ENCODE measurements at places on chromosomes 16 and 17.
A peak's percentile ranks its signal among the peaks of the same experiment; 100 is the strongest.

DNA sequence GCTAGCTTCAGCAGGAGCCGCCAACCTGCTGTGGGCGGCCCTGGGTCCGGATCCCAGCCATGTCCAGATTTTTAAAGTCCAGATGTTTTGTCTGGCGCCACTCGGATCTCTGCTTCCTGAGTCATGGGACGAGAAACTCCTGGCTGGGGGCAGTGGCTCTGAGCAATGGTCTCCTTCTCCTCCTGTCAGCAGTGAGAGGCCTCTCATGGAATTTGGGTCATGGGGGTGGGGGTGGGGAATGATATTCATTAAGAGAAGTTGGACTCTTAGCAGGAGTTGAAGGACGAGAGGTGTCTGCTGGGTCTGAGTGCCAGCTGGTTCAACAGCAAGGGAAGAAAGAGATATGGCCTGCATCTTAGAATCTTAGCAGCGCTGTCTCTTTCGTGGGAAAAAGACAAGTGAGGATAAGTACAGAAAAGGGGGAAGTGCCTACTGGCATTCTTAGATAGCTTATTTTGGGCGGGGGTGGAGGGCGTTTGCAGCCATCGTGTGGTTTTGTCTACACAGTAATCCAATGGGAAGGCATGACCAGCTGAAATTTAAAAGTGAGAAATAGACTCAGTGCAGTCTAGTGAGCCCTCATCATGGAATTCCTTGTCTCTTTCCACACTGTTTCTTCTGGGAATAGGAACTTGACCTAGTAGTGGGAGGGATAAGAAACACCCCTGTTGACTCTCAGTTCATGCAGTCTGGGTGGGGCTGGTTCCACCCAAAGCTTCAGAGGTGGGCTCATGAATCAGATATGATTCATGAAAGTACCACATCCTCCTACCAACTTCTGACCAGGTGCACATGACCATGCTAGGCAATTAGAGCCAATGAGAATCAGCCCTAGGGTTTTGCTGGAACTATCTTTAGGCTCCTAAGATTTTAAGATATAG, 80.5 kb downstream of the MYH13 start:
- no peak for DNase-seq

- DNase-seq: no peak
Measured at GRCh38 chr17:21140911-21141310, 14.1 kb downstream of the DHRS7B start.

DNA sequence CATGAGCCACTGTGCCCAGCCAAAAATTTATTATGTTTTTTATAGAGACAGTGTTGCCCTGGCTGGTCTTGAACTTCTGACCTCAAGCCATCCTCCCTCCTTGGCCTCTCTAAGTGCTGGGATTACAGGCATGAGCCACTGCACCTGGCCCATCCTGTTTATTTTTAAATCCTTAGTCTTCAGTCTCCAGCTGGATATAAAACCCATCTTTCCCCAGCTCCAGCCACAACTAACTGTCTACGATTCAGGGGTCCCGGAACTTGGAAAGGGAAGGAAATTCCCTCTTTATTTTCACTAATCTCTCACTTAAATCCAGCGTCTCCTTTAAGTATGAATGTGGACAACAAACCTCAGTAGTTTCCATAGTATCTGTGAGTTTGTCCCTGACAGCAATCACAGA, 62.2 kb downstream of the IQCK start:
- no peak for DNase-seq

- DNase-seq: peak; percentile 41
Measured at GRCh38 chr16:58201163-58201562, 3.3 kb upstream of the CSNK2A2 start.

GRCh38 chr17:30212750-30213149, 22.7 kb downstream of the SLC6A4 start:
- DNase-seq: no peak

- no peak for DNase-seq
Measured at GRCh38 chr17:61581611-61582349, 9.2 kb downstream of the NACA2 start.

DNA sequence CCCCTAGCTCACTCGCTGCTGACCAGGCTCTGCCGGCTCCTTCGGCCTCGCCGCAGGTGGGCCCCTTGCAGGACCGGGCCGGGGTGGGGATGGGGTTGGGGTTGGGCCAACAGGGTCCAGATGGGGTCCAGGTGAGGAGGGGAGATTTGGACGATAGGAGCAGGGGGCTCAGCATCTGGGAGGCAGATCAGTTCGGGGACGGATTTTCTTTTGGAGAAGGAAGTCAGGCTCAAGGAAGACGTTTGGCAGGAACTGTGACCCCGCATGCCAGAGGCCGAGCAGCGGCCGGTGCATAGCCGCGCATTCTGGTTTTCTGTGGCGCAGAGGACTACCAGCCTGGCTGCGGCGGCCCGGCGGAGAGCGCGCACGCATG, 845 bp upstream of the ALDOA start:
- no peak for DNase-seq

GRCh38 chr17:31857920-31858641, 963 bp downstream of the COPRS start:
- no peak for DNase-seq

DNA sequence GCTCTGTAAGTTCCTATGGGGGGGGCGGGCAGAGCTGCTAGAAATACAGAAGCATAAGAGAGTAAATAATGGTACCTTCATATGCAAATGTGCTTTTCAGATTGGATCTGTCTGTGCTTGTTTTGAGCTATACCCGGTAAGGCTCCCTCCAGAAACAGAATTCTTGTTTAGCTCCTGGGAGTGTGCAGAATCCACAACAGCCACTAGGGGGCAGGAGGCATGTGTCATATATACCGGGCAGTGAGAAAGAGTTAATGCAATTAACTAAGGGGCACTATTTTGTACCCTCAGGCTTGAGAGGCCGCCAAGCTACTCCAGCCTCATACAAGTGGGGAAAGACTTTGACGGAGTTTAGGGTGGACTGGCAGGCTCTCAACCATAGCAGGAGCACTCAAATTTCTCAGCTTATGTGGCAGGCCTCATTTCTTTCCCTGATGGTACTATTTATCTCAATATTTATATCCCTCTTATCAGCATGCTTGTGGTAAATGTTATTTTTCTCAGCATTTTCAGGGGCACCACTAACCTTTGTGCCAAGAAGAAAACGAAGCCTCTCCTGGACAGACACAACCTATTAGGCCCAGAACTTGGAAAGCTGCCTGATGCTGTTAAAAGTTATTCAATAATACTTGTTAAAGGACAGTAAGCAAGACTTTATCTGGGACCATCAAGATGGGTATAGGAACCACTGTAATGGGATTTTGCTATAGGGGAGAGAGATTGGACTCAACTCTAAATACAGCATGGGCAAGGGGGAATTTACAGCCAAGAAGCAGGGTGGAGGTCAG, 10.7 kb upstream of the CENPV start:
- DNase-seq: peak; percentile 78

DNA sequence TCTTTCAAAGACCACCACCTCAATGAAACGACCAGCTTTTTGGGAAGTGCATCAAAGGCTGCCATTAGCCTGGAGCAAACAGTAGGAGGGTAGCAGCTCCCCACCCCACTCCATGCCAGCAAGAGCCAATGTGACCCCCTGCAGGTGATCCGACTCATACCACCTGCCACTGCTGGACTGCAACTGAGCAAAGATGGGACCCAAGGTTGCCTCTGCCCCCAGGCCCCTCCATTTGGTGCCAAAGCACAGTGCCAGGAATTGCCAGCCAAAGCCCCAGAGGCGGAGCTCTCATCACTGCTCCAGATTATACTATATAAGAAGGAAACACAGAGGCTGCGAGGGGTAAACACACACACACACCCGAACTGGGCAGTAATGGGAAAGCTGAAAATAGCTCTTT, 8.3 kb downstream of the PITPNM3 start:
- no peak for DNase-seq

GRCh38 chr17:63265526-63265925, 180.6 kb downstream of the CYB561 start:
- no peak for DNase-seq

DNA sequence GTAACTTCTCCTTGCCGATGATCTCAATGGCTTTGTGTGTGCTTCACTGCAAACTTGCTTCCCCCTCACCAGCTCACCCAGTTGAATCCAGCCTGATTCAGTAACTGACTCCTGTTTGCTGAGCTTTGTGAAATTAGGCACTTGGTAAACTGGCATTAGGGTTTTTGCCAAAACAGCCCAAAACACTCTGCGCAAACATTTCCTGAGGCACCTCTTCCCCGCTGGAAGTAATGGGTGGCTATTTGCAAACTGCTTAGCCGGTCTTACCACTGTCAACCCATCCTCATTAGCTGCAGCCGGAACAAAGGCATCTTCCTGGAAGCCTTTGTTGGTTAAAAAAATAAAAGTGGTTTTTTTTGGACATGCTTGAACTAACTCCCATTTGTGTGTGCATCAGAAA, 353.2 kb downstream of the MAF start:
- no peak for DNase-seq

DNA sequence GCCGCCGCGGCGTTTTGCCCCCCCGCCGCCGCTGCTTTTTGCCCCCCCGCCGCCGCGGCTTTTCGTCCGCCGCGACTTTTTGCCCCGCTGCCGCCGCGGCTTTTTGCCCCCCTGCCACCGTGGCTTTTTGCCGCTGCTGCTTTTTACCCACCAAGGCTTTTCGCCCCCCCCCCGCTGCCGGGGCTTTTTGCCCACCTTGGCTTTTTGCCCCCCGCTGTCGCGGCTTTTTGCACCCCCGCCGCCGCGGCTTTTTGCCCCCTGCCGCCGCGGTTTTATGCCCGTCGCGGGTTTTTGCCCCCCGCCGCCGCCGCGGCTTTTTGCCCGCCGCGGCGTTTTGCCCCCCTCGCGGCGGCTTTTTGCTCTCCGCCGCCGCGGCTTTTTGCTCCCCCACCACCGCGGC, 1343.0 kb downstream of the TP53TG3F start:
- no peak for DNase-seq

DNA sequence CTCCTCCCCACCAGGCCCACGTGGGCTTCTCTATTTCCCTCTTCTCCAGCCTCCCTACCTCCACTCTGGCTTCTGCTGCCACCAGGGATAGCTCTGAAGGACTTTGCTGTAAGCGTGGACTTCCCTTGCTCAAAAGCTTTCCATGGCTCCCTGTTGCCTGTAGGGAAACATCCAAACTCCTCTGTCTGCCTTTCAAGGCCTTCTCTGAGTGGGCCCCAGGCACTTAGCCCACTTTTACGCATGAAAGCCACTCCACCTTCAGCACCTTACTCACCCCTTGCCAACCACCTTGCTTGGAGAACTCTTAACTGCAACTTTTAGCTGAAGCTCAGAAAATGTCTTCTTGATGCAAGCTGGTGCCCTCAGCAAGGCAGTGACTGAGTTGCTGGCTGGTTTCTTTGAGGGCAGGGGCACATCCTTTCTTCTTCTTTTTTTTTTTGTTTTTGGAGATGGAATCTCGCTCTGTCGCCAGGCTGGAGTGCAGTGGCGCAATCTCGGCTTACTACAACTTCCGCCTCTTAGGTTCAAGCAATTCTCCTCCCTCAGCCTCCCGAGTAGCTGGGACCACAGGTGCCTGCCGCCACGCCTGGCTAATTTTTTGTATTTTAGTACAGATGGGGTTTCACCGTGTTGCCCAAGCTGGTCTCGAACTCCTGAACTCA, 52.0 kb upstream of the DLX4 start:
- DNase-seq: no peak

- DNase-seq: no peak
Measured at GRCh38 chr16:22369221-22369811, 5.1 kb downstream of the CDR2 start.

DNA sequence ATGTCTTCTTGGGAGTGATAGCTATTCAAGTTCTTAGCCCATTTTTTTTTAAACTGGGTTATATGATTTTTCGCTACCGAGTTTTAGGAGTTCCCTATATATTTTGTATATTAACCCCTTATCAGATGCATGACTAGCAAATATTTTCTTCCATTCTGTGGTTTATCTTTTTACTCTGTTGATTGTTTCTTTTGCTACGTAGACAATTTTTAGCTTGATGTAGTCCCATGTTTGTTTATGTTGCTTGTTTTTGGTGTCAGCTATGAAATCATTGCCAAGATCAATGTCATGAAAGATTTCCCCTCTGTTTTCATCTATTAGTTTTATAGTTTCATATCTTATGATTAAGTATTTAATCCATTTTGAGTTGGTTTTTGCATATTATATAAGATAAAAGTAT, 480.5 kb downstream of the CDH11 start:
- DNase-seq: no peak
